ENCODE measurements at places on chromosomes 4 and X.

DNA sequence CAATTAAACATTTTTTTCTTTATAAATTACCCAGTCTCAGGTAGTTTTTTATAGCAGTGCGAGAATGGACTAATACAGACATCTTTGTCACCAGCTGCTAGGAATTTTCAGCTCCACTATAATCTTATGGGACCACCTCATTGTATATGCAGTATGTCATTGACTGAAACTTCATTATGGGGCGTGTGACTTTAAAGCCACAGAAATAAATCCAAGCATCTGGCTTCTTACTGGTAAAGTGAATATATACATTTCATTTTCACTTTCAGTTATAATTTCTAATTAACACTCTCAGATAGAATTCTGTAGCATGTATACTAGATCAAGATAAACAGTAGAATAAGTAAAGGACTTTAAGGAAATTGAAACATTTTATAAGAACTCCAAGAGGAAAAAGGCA, 21.9 kb downstream of the IL15 start:
- DNase-seq, result no peak

- DNase-seq, result no peak
Observed at GRCh38 chrX:83759872-83760271, 101.1 kb upstream of the CYLC1 start.

- DNase-seq, result peak; percentile 73
Observed at GRCh38 chr4:52853351-52853750, 8.8 kb upstream of the RASL11B start.

GRCh38 chr4:147370473-147370872, 110.4 kb upstream of the EDNRA start:
- no peak for DNase-seq

- no peak for DNase-seq
Observed at GRCh38 chr4:183099537-183100297, 660 bp downstream of the WWC2 start.

DNA sequence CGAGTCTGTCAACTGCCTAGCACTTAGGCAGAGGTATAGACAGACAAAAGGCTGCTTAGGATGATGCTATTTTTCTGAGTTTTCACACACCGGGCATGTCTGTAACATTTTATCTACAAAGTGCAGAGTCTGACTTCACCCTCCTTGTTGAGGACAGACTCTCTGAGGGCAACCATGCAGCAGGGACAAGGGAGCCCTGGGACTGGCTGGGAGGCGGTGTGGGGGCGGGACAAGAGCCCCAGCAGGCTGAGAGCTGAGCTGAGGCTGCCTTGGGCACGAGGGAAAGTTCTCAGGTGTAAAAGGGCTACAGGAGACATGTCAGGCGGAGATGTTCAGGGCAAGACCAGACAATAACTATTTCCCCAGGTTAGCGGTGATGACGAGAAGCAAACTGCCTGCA, 81.6 kb downstream of the GATB start:
- DNase-seq, result no peak

DNA sequence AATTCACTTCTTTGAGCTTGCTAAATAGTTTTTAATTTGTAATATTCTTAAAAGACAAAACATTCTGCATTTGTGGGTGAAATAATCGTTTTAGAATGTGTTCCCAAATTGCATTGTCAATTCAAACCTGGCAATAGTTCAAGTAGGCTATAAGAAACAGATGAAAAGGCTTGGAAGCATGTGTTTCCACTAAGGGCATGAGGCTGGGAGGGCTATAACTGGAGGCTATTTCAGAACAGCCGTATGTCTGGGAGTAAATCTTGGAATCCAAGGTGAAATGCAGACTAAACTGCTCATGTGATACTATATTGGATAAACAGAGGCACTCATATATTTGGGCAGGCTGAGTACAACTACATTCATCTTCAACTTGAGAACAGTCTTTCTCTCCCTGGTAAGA, 117.4 kb upstream of the GRPR start:
- no peak for DNase-seq

- DNase-seq, result peak; percentile 77
Observed at GRCh38 chr4:103150677-103151076, 47.5 kb downstream of the CENPE start.

Measured in HCEC 1CT (cell line).